A549 treated with ZK216348 at 1 μM for 4 hours (cell line): ENCODE measurements at places on chromosomes 1 and 21. TPM values are rescaled to one million over a fixed set of nuclear protein-coding genes. Genes with fewer than 3 reads are reported as not detected.

The VANGL2 gene
- 0.50 to 1.2 TPM (median 0.91 TPM) in 5 replicates for total RNA-seq

The SDHC gene
- total RNA-seq: 236 to 252 TPM (median 244 TPM) in 5 replicates

The PPCS gene
- total RNA-seq: 37.2 to 48.1 TPM (median 37.6 TPM) in 5 replicates

The YY1AP1 gene
- 42.3 to 48.3 TPM (median 46.4 TPM) in 5 replicates for total RNA-seq

The FCGR2B gene
- total RNA-seq: not detected in 5 replicates

The C8B gene
- not detected in 5 replicates for total RNA-seq

The IL19 gene
- total RNA-seq: not detected in 5 replicates

The BTF3L4 gene
- 25.5 to 59.9 TPM (median 29.7 TPM) in 5 replicates for total RNA-seq

The FTCD gene
- total RNA-seq: not detected in 5 replicates

The ORC1 gene
- 18.3 to 20.6 TPM (median 19.3 TPM) in 5 replicates for total RNA-seq

The EPHA8 gene
- 0.02 to 0.06 TPM (median 0.05 TPM) in 3 of 5 replicates, not detected in the others for total RNA-seq

The SLC6A9 gene
- 9.0 to 21.2 TPM (median 16.9 TPM) in 5 replicates for total RNA-seq

The GPR153 gene
- total RNA-seq: 1.3 to 2.6 TPM (median 2.0 TPM) in 5 replicates

The TMEM269 gene
- 0.08 to 0.13 TPM (median 0.12 TPM) in 5 replicates for total RNA-seq

The TFAP2E gene
- total RNA-seq: 0.40 to 0.93 TPM (median 0.65 TPM) in 5 replicates

The CD48 gene
- not detected in 5 replicates for total RNA-seq

The C4BPB gene
- 1.2 to 2.1 TPM (median 1.6 TPM) in 5 replicates for total RNA-seq

The HMGCS2 gene
- not detected in 5 replicates for total RNA-seq

The RXFP4 gene
- total RNA-seq: not detected in 5 replicates

The KANK4 gene
- 0.21 to 0.59 TPM (median 0.44 TPM) in 5 replicates for total RNA-seq

The B4GALT2 gene
- 38.5 to 80.4 TPM (median 67.6 TPM) in 5 replicates for total RNA-seq

The SPRR2E gene
- not detected in 5 replicates for total RNA-seq

The FMO1 gene
- not detected in 5 replicates for total RNA-seq

The PPIH gene
- total RNA-seq: 56.1 to 77.7 TPM (median 57.5 TPM) in 5 replicates
